ENCODE measurements at places on chromosomes 6 and 20.

GRCh38 chr6:27161946-27162603 is 85.4 kb upstream of the PRSS16 start:
- DNase-seq = no peak

GRCh38 chr20:6213311-6213710 is 90.5 kb upstream of the FERMT1 start:
- DNase-seq = no peak

DNA sequence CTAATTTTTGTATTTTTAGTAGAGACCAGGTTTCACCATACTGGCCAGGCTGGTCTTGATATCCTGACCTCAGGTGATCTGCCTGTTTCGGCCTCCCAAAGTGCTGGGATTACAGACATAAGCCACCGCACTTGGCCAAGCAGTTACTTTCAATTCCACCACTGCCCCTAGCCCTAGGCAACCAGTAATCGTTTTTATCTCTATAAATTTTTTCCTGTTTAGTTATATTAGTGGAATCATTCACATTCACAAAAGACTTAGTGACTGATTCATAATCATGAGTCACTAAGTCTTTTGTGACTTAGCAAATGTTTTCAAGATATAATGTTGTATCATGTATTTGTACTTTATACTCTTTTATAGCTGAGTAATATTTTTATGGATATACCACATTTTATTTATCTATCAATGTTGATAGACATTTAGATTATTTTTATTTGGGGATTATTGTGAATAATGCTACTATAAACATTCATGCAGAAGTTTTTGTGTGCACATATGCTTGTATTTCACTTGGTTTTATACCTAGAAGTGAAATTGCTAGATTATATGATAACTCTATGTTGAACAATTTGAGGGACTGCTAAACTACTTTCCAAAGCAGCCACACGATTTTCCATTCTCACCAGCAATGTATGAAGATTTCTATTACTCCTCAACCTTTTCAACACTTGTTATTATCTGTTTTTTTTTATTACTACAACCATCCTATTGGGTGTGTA is 421.4 kb upstream of the ID4 start:
- DNase-seq = peak; percentile 16

DNA sequence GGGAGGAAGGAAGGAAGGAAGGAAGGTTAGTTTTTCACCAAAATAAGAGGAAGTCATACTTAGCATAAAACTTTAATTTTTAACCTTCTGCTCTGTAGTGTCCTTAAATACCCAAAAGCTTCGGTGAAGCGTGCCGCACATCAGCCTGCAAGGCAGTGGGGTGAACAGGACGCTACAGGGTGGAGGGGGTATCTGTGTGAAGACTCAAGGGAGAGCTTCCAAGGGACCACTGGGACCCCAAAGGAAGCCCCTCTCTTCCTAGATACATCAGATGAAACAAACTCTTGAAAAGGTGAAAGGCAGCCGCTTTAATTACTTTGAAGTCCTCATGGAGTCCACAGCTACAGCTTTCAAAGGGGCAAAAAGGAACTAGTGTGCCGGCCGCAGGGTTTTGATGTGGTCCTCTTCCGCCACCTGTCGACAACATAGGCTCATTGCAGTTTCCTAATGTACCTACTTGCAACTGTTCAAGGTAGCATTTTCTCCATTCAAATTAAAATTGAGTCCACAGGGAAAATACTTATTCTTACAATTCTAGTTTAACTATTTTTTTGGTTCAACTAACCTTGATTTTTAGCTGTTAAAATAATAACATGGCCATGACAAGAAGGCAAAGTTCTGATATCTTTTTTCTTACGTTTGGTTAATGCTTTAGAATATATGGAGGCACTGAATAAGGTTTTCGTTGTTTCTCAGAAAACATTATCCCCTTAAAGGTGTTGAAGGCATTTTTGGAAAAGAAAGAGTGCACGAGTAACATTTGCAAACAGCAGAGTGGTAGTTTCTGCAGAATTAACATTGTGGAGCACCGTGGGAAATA is 135.0 kb upstream of the RIPOR2 start:
- peak; percentile 35 for DNase-seq

GRCh38 chr6:139473231-139473701 is 98.8 kb upstream of the CITED2 start:
- DNase-seq = no peak

DNA sequence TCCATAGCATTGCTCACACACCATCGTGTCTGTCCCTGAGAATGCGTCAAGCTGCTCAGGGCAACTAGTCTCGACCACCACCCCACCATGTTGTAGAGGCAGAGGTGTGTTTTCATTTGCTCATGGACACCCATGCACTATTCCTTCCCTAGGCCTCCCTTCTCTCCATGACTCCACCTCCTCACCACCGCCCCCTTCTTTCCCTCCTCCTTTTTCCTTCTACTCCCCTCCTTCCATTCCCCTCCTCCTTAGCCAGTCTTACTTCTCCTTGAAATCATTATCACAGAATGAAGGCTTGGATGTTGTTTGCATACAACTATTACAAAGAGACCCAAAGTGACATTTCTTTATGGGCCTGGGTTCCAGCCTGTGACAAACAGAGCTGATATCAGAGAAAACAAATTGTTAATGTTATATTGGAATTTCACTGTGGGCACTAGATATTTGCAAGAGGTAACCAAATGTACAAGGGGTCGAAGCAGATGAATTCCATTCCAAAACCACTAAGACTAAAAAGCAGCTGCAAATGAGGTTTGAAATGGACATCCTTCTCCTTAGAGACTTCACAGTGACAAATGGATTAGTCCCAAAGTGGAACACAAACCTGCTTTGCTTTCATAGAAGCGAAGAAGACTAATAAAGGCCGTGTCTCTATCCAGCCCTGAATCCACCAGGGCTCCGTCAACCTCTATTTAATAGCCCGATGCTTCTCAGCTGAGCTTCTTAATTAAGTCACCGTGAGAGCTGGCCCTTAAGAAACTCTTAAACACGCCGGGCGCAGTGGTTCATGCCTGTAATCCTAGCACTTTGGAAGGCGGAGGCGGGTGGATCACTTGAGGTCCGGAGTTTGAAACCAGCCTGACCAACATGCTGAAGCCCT is 275.8 kb upstream of the SULF2 start:
- DNase-seq = no peak

DNA sequence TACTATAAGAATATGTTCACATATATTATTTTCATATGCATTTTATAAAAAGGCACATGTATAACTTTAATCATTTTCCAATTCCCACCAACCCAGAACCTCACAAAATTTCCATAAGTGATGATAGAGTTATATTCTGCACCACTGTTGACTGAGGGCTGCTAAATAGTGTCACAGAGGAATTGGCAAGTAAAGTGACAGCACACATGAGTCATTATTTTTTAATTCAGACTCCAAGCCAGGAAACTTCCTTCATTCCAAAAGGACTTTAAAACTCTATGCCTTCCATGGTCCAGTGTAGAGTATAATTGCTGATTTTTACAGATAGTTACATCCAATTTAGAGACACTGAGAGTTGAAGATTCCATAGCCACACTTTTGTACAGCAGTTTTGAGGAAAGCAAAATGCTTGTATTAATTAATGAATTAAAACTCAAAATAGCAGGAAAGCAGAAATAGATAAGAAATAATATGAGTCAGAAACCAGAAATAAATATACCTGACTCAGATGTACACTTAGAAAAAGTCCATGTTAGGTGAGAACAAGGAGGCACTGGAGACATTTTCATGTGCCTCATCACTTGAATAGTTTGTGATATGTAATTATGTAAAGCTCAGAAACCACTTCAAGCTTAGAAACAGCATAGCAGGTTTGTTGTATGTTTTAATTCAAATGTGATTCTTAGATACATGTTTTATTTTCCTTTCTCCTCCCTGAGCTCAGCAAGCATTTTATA is 425.2 kb upstream of the OPRM1 start:
- no peak for DNase-seq

DNA sequence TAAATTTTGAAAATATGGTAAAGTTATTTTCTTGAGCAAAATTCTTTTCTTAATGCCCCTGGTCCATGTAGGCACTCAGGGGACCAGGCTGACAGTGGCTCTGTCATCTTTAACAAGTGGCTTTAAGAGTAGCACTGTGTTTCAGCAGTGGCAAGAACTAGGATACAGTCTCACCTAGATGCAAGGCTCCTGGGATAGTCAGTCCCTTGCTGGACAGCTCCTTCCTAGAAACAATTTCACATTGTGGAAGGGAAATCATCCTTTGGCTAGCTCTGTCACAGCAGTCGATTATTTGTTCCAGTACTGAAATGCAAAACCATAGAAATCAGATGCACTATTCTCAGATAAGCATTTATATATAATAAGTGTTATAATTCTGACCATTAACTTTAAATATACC is 175.4 kb upstream of the KCNQ5 start:
- no peak for DNase-seq

- no peak for DNase-seq
These were observed 158.2 kb upstream of the CHD6 start for GRCh38 chr20:41776421-41776820.

GRCh38 chr20:38167851-38168760 is 3.0 kb upstream of the TGM2 start:
- peak; percentile 57 for DNase-seq
